Activated naive CD4-positive, alpha-beta T cell treated with anti-CD3 and anti-CD28 coated beads, Interleukin-2, amount 10 ng/mL, durations not matched to agents 7 days and 5 days (primary cell): ENCODE measurements at places on chromosomes 3 and 15.

DNA sequence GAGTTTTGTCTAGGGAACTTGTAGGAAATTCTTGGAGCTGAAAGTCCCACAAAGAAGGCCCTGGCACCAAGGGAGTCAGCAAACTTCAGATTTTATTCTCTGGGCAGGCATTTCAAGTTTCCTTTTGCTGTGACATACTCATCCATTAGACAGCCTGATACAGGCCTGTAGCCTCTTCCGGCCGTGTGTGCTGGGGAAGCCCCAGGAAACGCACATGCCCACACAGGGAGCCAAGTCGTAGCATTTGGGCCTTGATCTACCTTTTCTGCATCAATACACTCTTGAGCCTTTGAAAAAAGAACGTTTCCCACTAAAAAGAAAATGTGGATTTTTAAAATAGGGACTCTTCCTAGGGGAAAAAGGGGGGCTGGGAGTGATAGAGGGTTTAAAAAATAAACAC, 15.0 kb downstream of the TIGIT start:
- peak; percentile 41 for DNase-seq
- no peaks in the 10 kb centered on the region for H3K27me3 ChIP-seq
- H3K36me3 ChIP-seq: peaks cover 2% of the 10 kb centered on the region
- H3K4me3 ChIP-seq: no peak overlapping the region
- H3K4me1 ChIP-seq: peaks cover 26% of the 10 kb centered on the region

DNA sequence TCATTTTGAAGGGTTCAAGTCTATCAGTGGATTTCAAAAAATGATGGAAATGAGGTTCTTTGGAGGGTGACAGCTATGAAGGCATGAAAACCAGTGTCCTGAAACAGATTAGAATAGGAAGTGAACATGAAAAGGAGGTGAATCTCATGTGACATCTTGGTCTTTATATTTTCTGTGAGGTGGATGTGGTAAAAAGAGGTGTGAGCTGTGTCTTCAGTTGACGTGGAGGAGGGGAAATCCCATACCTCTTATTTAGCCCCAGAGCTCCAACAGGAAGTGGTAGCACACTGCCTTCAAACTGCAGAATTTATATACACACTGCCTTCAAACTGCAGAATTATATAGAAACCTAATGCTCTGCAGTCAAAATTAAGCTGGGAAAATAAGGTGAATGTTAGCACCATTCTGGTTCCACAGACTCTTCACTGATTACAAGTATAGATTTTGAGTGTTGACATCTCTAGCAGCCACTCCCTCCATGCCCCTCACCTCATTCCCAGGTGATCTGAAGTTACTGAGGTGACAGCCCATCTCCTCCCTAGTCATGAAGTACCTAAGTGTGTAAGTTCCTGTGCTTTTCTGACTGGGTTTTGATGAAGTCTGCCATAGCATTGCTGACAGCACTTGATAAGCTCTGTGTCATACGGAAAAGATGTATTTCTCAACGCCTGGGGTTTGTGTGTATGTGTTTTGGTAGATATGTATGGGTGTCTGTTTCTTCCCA, 2.7 kb downstream of the RAB8B start:
- H3K27me3 ChIP-seq: peaks cover 3% of the 10 kb centered on the region
- peaks cover 72% of the 10 kb centered on the region for H3K4me1 ChIP-seq
- peak; percentile 70 for DNase-seq
- peaks cover 24% of the 10 kb centered on the region for H3K36me3 ChIP-seq

DNA sequence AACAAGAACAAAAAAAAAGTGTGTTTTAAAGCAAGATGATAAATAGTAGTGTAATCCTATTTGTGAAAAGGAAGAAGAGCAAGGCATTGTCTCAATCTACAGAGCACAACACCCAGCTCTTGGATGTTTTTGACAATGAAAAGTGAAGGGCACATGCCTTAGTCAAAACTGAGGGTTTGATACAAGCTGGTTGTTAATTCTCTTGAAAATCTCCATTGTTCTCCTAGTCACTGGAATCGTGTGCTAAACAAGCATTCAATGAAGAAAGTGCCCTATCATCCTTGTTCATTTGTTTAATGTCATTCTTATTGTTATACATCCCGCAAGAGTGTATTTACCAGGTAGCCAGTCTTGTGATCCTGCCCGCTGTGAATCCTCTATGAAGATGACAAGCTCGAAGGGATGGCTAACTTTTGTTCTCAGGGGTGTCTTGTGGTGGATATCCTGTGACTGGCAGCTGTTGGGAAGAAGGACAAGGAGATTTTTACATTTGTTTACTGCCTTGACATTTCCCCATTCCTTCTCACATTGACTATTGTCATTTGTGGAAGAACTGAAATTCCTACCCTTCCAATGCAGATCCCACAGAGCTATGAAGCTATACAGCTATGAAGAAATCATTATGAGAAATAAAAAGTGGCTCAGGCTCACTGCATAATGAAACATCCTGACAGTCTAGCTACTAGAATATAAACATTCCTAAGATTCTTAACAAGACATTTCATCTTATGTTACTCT, 175.9 kb downstream of the VGLL3 start:
- no peak overlapping the region for H3K27ac ChIP-seq
- no peak for DNase-seq
- no peaks in the 10 kb centered on the region for H3K36me3 ChIP-seq
- H3K4me3 ChIP-seq: no peak overlapping the region
- H3K4me1 ChIP-seq: no peaks in the 10 kb centered on the region

- H3K27ac ChIP-seq: no peak overlapping the region
- no peaks in the 10 kb centered on the region for H3K27me3 ChIP-seq
- no peak overlapping the region for H3K4me3 ChIP-seq
- no peaks in the 10 kb centered on the region for H3K36me3 ChIP-seq
Observed at GRCh38 chr15:47035475-47036406, 681.6 kb upstream of the SEMA6D start.

GRCh38 chr15:90211440-90212143, 10.5 kb downstream of the SEMA4B start:
- no peaks in the 10 kb centered on the region for H3K27me3 ChIP-seq
- H3K4me1 ChIP-seq: peaks cover 37% of the 10 kb centered on the region

GRCh38 chr3:196537319-196537984, 22.3 kb upstream of the SMCO1 start:
- DNase-seq: peak; percentile 78
- H3K27ac ChIP-seq: no peak overlapping the region
- peaks cover 13% of the 10 kb centered on the region for H3K27me3 ChIP-seq
- peaks cover 4% of the 10 kb centered on the region for H3K4me1 ChIP-seq
- H3K4me3 ChIP-seq: no peak overlapping the region

DNA sequence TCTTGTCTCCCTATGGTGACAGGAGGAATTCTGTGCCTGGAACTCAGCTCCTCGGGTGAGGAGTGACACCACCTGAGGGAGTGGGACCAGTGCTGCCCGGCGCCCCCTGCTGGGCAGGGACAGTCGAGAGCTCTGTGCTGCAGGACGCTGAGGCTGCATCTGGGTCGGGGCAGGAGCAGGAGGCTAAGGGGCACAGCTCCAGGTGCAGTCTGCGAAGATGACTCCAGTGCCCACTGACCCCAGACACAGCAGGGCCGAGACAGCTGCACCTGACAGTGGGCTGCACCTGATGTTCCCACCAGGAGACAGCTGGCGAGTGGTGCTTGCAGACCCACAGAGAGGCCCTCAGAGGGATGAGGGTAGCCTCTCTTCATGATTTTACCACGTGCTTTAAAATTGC, 152.9 kb downstream of the ATP10A start:
- H3K36me3 ChIP-seq: peaks cover 13% of the 10 kb centered on the region
- H3K4me3 ChIP-seq: no peak overlapping the region
- H3K27ac ChIP-seq: no peak overlapping the region
